Right hindlimb (tissue), 1 donor: ENCODE measurements at places on chromosomes 3 and 15.

GRCh38 chr15:76035593-76035992 is 23.4 kb upstream of the NRG4 start:
- no peak for DNase-seq

DNA sequence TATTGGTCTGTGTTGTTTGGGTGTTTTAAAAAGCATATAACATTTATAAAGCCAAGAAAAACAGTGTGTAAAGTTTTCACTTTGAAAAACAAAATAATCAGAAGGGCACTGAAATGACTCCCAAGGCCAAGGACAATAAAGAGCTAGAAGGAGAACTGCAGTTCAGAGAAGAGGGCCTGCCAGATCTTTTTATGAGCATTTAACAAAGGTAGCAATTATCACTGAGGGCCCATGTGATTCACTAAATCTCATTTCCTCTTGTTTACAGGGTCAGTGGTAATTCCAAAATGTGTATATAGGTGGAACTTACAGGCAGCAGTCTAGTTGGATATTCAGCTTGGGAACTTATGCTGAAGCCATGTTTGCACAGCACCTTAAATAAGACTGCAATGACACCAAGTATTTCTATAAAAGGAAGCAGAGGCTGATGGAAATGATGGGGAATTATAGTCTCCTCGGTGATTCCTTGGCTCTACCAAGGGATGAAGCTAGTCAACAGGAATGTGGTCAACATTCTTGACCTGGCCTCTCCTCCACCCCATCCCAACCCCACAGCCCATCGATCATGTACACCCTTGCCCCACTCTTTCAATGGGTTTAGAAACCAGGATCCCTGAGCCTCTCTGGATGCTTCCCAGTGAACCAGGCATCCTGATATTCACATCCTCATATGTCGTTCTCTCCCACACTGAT is 54.4 kb upstream of the THUMPD3 start:
- no peak for DNase-seq

GRCh38 chr3:14404631-14405359 is 2.4 kb downstream of the SLC6A6 start:
- DNase-seq: no peak

DNA sequence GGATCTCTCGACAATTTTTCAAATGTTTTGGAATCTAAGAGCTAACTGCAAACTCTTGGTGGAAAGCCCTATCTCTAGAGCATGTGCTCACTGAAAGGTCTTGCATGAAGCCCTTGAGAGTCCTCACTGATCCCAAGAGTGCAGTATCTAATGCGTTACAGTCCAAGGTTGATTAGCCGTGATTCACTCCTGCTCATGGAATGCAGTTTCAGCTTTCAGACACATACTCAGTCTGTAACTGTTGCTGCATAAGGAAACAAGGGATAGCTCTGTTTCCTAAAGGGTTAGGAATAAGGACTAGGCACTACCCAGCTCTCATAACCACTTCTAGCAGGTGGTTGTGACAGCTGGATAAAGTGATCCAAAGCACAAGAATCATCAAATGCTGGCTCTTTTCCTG is 687.4 kb upstream of the CFAP20DC start:
- no peak for DNase-seq

DNA sequence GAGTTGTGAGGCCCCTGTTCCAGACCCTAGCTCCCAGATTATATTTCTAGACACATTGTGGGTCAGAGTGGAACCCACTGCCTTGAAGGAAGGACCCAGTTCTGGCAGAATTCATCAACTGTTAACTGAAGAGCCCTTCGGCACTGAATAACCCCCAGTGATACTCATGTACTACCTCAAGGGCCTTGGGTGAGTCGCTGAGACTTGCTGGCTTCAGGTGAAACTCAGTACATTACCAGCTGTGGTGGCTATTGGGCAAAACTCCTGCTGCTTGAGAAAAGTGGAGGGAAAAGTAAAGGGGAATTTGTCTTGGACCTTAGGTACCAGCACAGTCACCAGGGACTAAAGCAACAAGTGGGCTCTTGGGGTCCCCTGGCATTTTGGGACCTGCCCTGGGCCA is 394.9 kb upstream of the EPHA3 start:
- no peak for DNase-seq

- DNase-seq: no peak
Measured at GRCh38 chr3:115279939-115280338, 132.9 kb upstream of the ZBTB20 start.

- no peak for DNase-seq
Measured at GRCh38 chr3:171813897-171814460, 3.7 kb upstream of the PLD1 start.

DNA sequence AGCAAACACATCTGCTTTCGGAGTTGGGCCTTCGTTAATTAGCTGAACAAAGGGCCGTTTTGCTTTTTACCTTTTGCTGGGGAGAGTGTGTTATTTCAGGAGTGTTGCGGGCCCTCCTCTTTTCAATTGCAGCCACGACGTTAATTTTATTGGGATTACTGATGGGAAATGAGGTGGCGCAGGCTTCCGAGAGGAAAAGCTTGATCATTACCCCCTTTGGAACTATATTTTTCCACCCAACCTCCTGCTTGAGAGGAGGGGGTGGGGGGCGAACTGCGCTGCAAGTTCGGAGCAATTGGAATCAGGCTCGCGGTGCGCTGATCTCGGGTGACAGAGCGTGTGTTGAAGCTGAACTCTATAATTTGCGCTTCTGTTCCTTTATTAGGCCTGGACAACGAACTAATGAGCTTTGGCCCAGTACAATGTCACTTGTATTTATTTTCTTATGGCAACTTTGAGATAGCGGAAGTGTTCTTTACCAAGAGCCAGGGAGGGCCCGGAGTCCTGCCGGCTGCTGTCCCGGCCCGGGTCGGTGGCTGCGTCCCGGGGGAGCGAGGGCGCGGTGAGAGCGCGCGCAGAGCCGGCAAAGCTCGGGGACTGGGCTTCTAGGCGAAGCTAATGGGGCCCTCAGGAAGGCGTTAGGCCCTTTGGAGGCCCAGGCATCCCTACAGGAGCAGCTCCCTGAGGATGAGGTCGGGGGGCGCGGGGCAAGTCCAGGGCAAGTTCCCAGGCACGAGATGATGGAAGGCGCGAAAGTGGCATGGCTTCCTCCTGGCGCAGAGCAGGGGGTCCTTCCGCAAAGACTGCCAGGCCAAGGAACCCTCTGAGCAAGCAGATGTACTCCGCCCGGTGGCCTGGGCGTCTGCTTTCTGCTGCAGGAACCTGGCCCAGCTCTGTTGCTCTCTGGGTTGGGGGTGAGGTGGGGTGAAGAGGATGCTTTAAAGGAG is 12.9 kb downstream of the NR2F2 start:
- peak; percentile 39 for DNase-seq

DNA sequence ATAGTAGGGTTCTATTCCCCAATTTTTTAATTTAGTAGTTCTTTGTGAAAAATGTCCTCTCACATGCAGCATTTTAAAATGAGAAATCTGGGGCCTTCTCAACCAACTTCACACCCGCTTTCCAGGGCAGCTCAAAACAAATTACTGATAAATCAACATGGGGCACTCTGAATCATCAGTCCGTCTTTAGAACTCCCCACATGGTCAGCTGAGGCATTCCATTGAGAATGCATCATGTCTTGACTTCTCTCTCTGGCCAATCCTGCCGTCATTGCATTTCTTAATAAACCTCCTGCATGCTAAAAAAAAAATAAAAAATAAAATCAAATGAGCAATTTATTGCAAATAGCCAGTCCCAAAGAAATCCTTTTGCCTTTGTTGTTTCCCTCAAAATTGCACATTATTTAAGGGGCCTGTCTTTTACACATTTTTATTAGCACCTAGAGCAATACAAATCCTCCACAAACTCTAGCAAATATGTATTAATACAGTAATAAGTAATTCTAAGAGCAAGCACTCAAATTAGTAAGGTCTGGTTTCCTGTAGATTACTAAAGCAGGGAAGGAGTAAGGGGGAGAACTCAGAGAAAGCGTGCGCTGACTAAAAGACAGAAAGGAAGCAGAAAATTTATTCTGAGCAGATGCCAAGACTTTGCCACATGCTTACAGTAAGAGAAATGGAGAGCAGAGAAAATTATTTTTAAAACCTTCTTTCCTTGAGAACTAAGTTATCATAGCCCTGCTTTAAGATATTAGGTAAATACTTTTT is 175.7 kb downstream of the TNIK start:
- DNase-seq: no peak

DNA sequence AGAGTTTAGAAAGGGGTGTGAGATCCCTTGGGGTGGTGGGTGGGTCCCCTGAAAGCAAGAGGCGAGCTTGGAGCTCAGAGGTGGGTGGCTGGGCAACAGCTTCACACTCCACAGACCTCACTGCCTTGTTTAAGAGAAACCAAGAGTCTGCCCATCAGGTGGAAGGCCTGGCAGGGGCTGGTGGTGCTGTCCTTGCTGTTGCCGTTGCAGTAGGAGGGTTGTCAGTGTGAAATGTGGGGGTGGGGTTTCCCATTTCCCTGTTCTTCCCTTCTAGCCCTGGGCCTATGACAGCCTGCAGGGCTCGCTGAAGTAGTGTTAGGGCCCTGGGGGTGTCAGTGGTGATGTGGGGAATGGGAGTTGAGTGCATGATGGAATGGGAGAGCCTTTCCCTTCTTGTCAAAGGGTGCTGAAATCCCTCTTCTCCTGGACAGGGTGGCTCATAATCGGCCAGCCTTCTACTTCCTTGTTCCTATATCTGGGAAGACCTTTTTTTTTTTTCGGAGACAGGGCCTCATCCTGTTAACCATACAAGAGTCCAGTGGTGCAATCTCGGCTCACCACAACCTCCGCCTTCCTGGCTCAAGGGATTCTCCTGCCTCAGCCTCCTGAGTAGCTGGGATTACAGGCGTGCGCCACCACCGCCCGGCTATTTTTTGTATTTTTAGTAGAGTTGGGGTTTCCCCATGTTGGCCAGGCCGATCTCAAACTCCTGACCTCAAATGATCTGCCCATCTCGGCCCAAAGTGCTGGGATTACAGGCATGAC is 4.3 kb downstream of the PLEKHO2 start:
- DNase-seq: no peak

DNA sequence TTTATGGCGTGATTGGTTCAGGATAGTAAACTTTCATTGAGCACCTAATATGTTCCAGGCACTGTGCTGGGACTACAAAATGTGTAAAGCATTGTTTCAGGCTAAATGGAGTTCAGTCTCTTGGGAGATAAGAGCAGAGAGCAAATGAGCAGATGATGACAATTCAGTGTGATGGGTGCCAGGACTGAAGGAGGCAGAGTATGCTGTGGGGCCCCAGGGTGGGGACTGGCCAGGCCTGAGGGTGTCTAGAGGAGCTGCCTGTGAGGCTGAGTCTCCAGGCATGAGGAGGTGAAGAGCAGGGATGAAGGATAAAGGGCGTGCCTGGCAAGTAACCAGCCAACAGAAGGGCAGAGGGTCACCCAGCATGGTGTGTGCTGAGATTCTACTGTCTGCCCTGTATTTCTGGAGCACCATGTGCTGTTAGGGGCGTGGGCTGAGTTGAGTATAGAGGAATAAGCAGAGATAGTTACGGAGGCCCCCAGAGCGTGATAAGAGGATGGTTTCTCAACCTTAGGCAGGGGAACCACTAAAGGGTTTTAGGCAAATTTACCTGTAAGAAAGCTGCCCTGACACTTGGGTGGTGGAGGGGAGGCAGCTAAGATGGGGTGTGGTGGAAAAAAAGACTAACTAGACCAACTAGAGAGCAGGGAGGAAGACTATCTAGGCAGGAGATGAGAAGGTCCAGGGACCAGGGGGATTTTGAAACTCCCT is 38.5 kb downstream of the EPHB1 start:
- DNase-seq: no peak

- DNase-seq: no peak
Measured at GRCh38 chr3:10926811-10927521, 65.6 kb upstream of the SLC6A1 start.

DNA sequence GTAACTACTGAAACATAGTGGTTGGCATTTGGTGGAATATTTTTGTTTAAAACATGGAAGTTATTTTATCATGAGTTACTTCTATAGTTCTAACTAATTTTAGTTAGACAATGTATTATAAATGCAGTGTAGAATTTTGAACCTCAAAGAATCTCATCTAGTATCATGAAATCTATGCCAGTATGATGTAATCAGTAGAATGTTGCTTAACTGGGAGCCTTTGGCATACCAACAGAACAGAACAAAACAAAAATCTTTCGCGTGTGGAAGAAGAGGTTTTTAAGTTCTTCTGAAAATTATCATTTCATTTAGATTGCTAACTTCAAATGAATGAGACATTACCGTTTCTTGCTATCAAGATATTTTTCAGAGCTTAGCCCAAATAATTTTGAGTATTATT is 98.4 kb upstream of the LRRFIP2 start:
- no peak for DNase-seq
